ENCODE measurements at places on chromosomes 5 and 9.

GRCh38 chr9:68427216-68427977 is 71.0 kb downstream of the PGM5 start:
- no peak for DNase-seq

DNA sequence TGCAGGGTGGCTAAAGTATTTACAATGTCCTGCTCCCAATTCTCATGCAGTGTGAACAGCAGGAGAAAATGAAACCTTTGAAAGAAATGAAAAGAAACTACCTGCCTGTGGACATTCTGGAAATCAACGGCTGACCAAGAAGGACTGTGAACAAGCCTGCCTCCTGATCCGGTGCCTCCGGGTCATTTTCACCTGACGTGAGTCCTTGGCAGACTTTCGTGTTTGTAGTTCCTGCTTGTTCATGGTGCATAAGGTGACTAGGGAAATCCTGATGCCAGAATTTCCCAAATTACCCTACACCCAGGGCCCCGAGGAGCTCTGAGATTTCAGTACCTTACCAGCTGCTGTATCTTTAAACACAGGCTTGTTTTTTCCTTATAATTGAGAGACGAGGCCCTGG is 317.5 kb downstream of the TLE1 start:
- DNase-seq = no peak

DNA sequence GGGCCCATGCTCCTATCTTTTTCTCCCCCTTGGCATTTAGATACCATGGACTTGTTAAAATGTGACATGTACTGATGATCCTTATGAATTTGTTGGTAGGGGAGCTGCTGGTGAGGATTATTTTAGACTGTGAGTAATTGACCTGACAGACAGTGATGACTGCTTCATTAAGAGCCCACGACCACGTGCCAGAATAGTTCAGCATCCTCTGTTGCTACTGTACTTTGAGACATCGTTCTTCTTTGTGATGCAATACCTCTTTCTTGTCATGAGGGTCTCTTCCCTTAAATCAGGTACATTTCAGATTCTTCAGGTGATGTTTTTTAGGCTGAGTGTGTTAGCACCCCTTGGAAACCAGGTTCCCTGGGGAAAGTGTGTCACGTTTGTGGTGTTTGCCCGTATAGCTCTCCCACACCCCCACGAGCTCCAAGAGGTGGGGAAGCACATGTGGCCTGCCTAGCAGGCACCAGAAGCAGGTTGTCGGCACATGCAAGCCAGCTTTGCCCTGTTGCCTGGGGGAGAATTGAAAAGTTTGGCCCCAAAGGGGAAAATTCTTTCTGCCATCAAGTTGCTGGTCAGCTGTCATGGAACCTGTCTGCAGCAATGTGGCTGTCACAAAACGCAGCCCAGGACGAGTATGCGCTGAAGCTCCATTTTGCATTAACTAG is 25.1 kb downstream of the QRFP start:
- no peak for DNase-seq

DNA sequence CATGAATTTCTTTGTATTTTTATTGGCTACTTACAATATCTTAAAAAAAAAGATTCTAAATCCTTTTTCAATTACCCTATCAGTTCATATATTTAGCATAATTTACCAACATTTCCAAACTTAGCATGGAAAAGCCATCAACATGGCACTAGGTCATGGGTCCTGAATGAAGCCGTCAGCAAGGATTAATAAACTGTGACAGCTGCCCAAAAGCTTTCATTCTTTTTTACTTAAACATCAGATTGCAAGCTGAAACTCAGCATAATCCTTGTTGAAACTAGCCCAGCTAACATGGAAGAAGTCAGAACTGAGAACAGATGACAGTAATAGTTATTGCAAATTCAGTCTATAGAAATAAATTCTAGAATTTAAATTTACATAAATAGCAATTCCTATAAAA is 209.8 kb downstream of the ADAMTS6 start:
- DNase-seq = no peak

GRCh38 chr5:94857111-94857510 is 238.6 kb downstream of the SLF1 start:
- no peak for DNase-seq
